ENCODE measurements at places on chromosomes 6 and 20. TPM values are rescaled to one million over a fixed set of nuclear protein-coding genes. Genes with fewer than 3 reads are reported as not detected.

- peaks cover 9% of the 10 kb centered on the region for H3K4me1 ChIP-seq
- DNase-seq: no peak
- no peak overlapping the region for H3K4me3 ChIP-seq
- H3K27me3 ChIP-seq: no peaks in the 10 kb centered on the region
- 0 out of 2 replicates have a peak, but pooled peaks cover 4% of the 10 kb centered on the region for H3K36me3 ChIP-seq
- H3K27ac ChIP-seq: peak overlapping the region; percentile 38
These were observed 14.9 kb upstream of the TCFL5 start for GRCh38 chr20:62876501-62876901.

DNA sequence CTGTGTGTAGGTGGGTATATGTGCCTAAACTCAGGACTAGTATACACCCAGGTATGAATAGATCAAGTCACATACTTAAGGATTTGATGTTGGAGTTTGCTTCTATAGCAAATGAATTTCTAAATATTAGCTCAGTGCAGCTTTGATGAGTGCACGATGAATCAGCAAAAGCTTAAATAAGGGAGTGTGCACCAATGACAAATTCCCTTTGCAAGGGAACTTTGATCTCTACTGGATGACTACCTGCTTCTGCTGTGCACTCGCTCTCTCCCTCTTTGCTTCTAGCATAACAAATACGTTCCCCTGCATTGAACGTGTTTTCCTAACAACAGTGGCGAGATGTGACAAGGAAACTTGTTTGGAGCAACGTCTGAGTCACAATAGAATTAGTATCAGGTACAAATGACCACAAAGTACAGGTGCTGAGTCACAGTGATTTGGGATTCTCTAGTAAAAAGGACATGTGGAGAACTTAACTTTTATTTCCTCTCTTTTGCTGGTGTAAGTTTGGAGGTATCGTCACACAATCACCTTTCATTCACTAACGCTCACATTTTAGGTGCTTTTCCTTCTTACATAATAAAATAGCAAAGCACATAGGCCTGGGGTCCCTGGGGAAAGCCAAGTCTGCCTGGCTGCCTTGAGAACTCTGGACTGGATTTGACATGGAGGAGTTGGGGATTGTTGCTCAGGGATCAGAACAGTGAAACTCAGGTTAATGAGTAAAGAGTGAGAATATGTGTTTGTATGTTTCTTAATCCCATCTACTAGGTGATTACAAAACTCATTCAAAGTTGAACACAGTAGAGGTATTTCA lies 49.7 kb downstream of the KLHL31 start:
- H3K27me3 ChIP-seq: no peaks in the 10 kb centered on the region
- no peaks in the 10 kb centered on the region for H3K36me3 ChIP-seq
- H3K4me1 ChIP-seq: peaks cover 41% of the 10 kb centered on the region

DNA sequence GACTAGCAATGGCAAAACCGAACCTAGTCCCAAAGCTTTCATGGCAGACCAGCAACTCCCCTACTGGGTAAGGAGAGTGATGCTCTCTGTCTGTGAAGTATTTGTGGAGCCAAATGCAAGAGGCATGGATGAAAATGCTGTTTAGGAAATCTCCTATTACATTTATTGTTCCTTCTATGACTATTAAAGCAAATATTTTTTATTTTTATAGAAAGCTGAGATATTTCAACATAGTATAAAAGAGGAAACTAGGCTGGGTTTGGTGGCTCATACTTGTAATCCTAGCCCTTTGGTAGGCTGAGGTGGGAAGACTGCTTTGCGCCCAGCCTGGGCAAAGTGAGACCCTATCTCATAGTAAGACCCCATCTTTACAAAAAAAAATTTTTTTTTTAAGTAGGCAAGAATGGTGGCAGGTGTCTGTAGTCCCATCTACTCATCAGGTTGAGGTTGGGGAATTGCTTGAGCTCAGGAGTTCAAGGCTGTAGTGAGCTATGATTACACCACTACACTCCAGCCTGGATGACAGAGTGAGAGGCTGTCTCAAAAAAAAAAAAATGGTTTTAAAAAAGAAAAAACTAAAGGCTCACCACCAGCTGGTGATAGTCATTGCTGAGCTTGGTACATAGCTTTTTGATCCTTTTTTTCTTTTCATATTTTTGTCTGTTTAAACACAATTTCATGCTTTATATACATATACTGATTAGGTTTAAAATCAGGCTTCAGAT lies 11.3 kb downstream of the KDM1B start:
- H3K4me3 ChIP-seq: no peak overlapping the region
- H3K27ac ChIP-seq: no peak overlapping the region
- no peaks in the 10 kb centered on the region for H3K4me1 ChIP-seq
- no peaks in the 10 kb centered on the region for H3K36me3 ChIP-seq

DNA sequence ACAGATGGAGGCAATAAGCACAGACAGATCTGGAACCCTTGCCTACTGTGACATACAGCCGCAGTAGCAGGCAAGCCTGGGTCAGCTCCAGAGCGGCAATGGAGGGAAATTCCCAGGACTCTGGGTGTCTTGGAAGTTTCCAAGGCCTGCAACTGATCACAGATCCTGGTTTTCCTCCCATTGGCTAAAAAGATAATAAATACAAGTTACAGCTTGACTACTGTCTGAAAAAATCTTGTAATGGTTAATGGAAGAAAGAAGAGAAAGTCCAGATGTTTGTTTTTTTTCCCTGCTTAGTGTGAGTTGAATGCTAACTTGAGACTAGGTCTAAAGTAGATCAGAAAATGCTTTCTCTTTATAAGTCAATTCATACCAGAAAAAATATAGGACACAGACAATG lies 307.6 kb downstream of the ALDH8A1 start:
- H3K36me3 ChIP-seq: no peaks in the 10 kb centered on the region
- no peaks in the 10 kb centered on the region for H3K27me3 ChIP-seq
- H3K4me1 ChIP-seq: peaks cover 37% of the 10 kb centered on the region
- no peak for DNase-seq
- no peak overlapping the region for H3K27ac ChIP-seq

Gene LRRC73
- total RNA-seq: 0.14 TPM

DNA sequence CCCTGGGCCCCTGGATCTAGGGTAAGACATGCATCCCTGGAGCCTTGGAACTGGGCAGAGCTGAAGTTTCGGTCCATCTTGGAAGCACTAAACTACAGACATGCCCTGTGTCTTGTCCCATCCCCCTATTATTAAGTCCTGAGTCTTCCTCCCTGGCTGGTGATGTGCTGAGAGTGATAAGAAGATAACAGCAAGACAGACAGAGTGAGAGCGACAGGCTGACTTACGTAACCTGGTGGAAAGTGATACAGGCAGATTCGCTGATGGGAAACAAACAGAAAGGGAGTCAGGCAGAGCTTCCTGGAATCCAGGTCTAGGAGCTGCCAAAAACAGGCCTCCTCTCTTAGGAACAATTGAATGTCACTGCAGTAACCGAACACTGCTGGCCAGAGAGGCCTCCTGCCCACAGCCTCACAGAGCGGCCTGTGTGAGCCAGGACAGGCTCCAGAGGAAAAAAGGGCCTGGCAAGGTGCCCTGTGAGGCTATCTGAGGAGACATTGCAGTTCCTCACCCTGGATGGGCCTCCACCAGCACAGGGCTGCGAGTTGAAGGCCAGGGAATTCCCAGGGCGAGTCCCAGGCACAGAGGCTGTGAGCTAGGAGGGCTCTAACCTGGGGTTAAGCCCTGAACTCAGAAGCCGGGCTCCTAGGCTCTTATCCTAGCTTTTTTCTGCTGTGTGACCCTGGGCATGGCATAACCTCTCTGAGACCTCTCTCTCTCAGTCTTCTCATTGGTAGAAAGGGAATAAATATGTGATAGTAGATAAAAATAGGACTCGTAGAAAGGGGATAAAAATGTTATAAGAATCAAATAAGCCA lies 34.2 kb upstream of the B4GALT5 start:
- H3K36me3 ChIP-seq: no peaks in the 10 kb centered on the region
- H3K4me1 ChIP-seq: peaks cover 12% of the 10 kb centered on the region
- no peak for DNase-seq
- no peaks in the 10 kb centered on the region for H3K27me3 ChIP-seq

DNA sequence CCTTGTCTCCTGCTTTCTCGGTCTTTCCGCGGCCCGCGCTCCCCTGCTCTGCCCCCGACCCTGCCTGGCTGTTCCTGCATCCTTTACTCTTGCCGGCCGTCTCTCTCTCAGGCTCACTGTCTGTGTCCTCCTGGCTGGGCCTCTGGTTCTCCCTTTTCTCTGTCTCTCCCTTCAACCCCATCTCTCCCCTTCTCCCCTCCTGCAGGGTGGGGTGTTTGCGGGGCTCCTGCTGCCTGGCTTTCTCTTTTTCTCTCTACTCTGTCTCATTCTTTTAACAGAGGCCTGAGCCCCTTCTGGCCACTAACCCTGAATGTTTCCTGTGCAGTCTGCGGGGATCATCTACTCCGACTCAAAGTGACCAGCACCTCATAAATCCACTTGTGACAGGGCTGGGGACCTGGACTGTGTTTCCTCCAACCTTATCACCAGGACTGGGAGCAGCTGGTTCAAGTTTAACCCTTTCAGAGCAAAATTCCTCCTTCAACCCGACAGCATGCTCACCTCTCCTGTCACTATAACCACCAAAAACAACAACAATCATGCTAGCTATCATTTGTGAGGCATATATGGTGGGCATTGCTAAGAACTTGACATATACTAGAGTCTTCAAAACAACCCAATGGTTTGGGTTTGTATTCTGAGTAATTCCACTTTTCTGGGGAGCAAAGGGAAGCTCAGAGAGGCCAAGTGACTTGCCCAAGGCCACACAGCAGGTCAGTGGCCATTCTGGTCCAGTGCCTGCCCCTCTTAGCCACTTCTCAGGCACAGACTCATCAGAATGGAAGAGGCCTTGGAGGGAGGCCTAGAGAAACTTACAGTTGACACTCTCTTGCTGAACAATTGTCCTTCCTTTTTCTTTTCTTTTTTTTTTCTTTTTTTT lies 811 bp upstream of the RSPO4 start:
- peaks cover 4% of the 10 kb centered on the region for H3K27me3 ChIP-seq
- H3K4me3 ChIP-seq: peak overlapping the region; percentile 46
- H3K36me3 ChIP-seq: no peaks in the 10 kb centered on the region
- H3K4me1 ChIP-seq: peaks cover 5% of the 10 kb centered on the region

DNA sequence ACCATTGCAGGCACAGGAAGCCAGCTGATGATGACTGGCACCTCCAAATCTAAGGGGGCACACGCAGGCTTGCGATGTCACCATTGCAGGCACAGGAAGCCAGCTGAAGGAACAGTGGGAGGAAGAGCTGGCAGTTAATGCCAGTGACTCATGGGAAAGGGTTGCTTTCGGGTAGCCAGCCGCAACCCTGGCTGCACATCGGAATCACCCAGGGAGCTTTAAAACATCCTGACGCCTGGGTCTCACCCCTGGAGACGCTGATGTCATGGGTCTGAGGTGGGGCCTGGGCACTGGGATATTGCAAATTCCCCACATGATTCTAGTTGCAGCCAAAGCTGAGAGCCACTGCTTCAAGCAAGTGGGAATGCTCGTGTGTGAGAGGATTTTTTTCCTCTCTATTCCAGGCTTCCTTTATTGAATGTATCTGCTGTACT lies 16.1 kb upstream of the CCN6 start:
- peaks cover 3% of the 10 kb centered on the region for H3K4me1 ChIP-seq
- no peaks in the 10 kb centered on the region for H3K36me3 ChIP-seq
- no peak for DNase-seq
- H3K4me3 ChIP-seq: no peak overlapping the region
- no peaks in the 10 kb centered on the region for H3K27me3 ChIP-seq

- no peak overlapping the region for H3K27ac ChIP-seq
These were observed 205.0 kb downstream of the KCNQ5 start for GRCh38 chr6:72826744-72827438.

Gene POM121L2
- total RNA-seq: not detected

Gene NOTCH4
- 0.43 TPM for total RNA-seq

Gene HLA-DMB
- not detected for total RNA-seq

DNA sequence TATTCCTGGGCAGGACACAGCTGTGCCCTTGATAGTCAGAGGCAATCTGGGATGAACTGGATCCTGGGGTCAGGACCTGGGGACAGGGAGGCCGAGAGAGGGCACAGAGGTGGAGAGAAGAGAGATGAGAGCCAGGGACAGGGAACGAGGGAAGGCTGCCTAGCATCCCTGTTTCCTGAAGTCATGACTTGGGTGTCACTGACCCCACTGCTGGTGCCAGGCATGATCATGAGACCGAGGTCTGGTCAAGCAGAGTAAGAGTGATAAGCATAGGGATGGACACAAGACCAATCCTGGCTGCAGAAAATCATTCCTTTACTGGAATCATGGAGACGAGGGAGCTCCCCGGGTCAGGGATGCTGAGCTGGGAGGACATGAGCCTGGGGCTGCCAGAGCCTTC lies 36.1 kb downstream of the FAM110A start:
- no peaks in the 10 kb centered on the region for H3K27me3 ChIP-seq
- no peaks in the 10 kb centered on the region for H3K4me1 ChIP-seq
- no peaks in the 10 kb centered on the region for H3K36me3 ChIP-seq
- no peak overlapping the region for H3K27ac ChIP-seq
- no peak for DNase-seq

DNA sequence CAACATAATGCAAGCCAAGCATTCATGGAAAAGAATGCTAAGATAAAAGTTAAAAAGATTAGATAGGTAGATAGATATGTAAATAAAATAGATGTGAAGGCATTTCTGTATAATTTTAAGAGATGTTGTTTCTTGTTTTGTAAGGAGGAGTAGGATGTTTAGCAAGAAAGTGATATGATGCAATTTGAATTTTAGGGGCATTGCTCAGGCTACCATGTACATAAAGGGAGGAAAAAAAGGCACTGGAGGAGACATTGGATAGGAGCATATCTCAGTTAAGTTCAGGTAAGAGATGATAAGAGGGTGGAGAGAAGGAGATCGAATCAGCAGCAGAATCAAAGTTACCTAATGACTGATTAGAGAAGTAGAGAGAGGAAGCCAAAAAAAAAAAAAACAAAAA lies 194.7 kb downstream of the TENT5A start:
- H3K27ac ChIP-seq: no peak overlapping the region
- no peak for DNase-seq
- H3K36me3 ChIP-seq: no peaks in the 10 kb centered on the region
- H3K4me3 ChIP-seq: no peak overlapping the region
- H3K27me3 ChIP-seq: no peaks in the 10 kb centered on the region

Gene TCP11
- total RNA-seq: not detected

DNA sequence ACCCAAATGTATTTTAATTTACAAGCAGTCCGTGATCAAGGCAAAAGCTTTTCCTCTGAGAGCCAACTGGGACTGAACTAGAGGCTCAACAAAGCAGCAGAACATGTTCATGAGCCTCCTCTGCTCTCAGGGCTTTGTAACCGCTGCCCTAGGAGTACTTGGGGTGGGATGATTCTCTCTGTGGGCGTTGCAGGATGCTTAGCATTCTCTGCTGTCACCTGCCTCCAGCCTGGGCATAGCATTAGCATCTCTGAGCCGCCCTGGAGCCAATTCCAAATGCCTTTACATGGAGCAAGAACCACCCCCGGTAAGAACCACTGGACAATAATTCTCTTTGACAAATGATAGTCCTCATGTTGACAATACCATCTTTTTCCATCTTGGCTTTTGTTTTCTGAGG lies 237.6 kb upstream of the CDH4 start:
- H3K36me3 ChIP-seq: no peaks in the 10 kb centered on the region
- H3K27ac ChIP-seq: no peak overlapping the region
- no peak overlapping the region for H3K4me3 ChIP-seq
- no peak for DNase-seq

DNA sequence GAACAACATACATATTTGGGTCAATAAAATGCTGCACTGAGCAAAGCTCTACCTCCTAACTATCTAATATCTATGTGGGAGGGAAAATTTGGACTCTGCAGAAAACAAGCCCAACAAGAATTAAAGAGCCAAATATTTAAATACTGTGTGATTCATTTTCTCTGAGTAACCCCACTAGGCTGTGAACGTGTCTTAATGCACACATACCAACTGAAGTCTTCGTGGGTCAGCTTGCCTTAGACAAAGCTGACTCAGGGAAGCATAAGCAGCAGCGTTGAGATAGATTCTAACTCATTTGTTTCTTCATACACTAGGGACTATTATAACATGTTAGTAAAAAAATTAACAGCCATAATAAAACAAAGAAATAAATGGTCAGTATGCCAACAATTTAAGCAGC lies 114.3 kb downstream of the GJA1 start:
- H3K27me3 ChIP-seq: no peaks in the 10 kb centered on the region
- no peaks in the 10 kb centered on the region for H3K4me1 ChIP-seq
- H3K27ac ChIP-seq: no peak overlapping the region
- H3K4me3 ChIP-seq: no peak overlapping the region
- no peaks in the 10 kb centered on the region for H3K36me3 ChIP-seq
